ENCODE measurements at places on chromosomes 5 and 9.

DNA sequence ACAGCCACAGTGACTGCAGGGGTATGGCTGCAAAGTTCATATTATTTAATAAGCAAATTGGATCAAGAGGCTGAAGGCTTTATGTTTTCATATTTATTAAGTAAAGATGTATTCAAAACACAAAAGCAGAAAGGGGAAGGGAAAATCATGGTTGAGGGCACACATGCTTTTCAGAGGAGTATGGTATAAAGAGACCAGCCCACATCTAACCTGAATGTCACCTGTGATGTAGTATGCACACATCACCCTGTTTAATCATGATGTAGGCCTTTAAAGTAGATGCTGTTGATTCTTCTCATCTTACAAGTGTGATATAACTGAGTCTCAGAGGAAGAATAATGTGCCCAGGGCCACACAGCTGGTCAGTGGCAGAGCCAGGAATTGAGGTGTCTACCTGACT lies 211.8 kb downstream of the DCP2 start:
- no peak for DNase-seq

DNA sequence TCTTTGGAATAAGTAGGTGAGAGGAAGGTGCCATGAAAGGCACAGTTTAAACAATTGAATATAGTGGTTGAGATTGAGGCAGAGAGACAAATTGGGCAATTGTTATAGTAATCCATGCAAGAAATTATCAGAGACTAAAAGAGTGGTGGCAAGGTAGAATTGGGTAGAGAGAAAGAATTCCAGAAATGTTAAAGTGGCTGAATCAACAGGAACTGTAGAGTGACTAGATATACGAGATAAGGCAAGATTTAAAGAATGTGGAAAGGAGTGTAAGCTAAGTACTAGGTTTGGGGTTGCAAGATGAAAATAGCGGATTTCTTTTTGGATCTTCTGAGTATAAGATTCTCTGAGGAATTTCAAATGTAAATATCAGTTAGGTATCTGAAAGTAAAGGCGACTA lies 285.2 kb downstream of the DMRTA1 start:
- DNase-seq, result no peak

GRCh38 chr9:93129286-93129685 lies 4.8 kb downstream of the NINJ1 start:
- DNase-seq, result no peak

- no peak for DNase-seq
These were observed 110.1 kb downstream of the SLIT3 start for GRCh38 chr5:169190849-169191248.

- no peak for DNase-seq
These were observed 10.5 kb downstream of the EXD3 start for GRCh38 chr9:137412431-137412830.

GRCh38 chr9:18976709-18977531 lies 56.1 kb downstream of the SAXO1 start:
- no peak for DNase-seq

GRCh38 chr5:108642170-108642906 lies 105.4 kb upstream of the FER start:
- no peak for DNase-seq

- DNase-seq, result no peak
These were observed 59.8 kb upstream of the RPL26L1 start for GRCh38 chr5:172899436-172899835.

DNA sequence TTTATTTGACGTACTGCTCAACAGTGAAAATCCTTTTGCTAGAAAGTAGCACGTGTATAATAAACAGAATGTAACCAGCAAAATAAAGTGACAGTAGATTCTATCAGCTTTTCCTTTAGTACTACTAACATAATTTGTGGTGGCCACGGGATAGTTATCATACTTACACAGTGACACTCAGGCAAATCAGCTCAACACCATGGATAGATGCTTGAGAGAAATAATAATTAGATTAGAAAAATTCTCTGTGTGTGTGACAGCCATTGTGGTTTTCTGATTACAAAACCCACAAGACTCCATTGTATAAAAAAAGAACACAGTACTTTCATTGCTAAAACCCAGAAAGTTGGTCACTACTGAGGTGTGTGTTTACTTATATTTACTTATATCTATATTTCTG lies 101.1 kb downstream of the MUSK start:
- no peak for DNase-seq

- DNase-seq, result no peak
These were observed 37.1 kb upstream of the LRRC14B start for GRCh38 chr5:154236-154635.

- DNase-seq, result no peak
These were observed 79.2 kb downstream of the SEMA5A start for GRCh38 chr5:9466697-9467096.

- DNase-seq, result no peak
These were observed 26.4 kb downstream of the TENT4A start for GRCh38 chr5:6739603-6740002.

DNA sequence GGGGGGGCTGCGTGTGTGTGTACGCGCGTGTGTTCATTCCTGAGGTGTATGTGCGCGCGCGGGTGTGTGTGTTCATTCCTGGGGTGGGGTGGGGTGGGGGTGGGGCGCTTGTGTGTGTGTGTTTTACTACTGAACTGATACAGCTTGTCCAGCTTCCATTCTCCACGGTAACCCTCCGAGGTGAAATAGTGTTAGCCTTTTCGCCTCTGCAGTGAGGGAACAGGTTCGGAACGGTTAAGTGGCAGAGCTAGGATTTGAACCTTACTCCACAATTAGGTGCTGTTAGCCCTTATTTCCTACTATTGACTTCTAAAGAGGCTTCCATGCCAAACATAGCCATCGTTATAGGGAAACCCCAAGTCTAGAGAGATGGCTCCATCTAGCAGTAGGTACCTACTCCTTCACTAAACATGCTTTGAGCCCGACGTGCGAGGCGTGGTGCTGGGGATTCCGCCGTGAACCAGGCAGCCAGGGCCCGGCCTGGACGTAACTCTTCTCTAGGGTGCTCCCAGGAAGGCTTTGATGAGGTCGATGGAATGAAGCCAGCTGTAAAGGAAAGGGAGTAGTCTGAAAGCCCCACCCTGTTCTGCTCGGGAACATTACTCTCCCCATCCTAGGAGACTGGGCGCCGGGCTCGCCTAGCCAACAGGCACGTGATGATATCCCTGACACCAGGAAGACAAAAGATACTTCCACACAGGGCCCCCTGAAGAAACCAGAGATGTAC lies 782 bp upstream of the SKP1 start:
- no peak for DNase-seq

DNA sequence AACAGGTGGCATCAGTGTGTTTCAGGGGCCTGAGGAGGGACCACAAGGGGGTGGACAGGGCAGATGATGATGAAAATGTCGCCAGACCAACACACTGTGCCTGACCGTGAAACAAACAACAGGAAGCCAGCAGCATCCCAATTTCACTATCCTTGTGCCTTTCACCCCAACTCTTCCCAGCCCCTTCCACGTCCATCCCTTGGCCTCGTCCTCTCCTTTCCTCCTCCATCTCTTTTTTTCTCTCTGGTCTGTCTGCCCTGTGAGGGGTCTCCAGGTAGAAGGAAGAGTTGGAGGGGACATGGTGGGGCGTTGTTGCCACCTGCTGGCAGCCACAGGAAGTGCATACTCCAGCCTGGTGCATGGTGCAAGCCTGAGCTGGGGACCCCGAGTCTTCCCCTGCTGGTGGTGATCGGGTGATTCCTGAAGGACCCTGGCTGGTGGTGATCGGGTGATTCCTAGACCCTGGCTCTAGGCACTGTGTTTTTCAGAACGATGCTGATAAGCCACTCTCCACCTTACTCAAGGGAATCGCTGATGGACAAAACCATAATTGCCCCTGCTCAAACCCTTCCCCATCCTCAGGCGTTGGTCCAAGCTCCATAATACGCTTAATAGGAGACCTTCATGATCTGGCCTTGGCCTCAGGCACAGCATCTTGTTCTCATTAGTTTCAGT lies 21.7 kb upstream of the NSD1 start:
- DNase-seq, result peak; percentile 12

DNA sequence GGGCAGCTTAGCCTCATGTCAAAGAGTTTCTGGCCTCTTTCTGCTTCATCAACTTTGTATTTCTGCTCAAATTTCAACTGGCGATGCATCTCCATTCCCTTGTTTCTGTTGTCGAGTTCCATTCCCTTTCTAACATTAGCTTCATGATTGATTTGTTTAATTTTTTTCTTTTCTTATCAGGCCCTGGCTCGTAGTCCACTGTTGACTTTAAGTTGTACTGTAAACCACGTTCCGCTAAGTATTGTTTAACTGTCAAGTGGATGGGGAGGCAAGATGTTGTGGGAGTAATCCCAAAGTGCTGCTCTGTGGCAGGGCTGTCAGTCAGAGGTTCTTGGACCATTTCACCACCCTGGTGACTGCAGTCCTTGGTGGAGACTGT lies 309.1 kb downstream of the PSAT1 start:
- DNase-seq, result no peak

GRCh38 chr9:97504381-97505216 lies 3.1 kb downstream of the TMOD1 start:
- DNase-seq, result no peak

DNA sequence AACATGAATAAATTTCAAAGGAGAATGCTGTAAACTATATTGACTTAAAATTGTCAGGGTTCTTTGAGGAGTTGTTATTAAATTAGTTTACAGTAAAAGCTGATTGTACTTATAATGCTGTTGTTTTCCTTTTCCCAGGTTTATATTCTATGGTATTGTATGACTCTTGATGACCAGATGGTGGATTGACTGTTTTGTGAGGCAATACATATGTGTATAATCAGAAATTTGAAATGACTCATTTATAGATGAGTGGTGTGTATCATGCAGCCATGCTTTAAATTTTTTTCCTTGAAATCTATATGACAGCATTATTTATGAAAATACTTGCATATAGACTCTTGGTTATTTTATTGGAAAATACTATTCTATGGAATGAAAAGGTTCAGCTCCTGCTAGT lies 195.3 kb downstream of the CNTLN start:
- DNase-seq, result no peak

DNA sequence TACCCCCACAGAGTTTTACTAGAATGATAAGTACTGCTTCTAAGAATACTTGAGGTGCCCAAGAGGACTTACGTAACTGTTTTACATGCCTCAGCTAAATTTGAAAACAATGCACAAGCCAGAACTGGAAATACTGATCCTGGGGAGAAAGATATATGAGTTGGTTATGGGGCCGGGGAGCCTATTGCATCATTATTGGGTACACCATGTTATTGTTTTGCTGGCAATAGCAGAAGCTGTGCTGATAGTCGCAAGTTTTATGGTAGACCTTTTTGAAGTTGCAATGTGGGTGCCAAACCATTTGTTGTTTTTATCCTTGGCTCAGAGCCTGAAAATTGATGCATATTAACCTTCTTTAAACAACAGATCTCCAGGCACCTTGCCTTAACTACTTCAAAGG lies 108.4 kb upstream of the DHFR start:
- no peak for DNase-seq

- no peak for DNase-seq
These were observed 10.4 kb downstream of the HNRNPK start for GRCh38 chr9:83969602-83970001.

GRCh38 chr5:68345582-68345981 lies 130.0 kb downstream of the PIK3R1 start:
- no peak for DNase-seq

DNA sequence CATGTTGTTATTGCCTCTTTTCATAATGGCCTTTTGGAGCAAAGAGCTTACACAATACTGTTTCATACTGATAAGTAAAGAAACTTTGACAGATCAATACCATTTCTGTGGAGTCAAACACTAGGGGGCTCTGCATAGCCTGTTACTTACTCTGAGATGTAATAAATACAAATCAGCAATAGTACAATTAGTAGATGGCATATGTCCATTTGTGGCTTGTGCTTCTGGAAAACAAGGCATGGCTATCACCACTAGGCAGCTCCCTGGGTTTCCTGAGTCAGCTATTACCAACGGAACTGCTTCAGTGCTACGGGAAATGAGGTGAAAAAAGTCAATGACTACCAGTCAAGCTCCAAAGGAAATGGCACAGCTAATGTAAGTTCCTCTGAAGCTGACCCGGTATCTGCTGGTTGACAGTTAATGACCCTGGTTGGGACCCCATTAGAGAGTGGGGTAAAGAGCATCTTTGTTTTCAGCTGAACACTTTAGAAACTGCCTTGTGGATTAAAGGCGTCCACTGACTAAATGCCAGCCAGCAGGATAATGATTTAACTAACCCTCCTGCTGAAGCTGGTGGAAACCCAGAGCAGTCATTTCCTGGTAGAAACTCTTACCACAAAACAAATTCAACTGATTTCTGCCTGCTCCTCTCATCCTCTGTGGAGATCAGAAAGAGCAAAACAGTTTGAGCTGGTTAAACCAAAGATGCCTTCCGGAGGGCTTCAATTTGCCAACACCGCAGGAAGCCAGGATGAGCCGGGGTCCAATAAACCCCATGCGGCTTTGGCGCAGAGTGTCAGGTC lies 69.0 kb upstream of the FAM169A start:
- no peak for DNase-seq

DNA sequence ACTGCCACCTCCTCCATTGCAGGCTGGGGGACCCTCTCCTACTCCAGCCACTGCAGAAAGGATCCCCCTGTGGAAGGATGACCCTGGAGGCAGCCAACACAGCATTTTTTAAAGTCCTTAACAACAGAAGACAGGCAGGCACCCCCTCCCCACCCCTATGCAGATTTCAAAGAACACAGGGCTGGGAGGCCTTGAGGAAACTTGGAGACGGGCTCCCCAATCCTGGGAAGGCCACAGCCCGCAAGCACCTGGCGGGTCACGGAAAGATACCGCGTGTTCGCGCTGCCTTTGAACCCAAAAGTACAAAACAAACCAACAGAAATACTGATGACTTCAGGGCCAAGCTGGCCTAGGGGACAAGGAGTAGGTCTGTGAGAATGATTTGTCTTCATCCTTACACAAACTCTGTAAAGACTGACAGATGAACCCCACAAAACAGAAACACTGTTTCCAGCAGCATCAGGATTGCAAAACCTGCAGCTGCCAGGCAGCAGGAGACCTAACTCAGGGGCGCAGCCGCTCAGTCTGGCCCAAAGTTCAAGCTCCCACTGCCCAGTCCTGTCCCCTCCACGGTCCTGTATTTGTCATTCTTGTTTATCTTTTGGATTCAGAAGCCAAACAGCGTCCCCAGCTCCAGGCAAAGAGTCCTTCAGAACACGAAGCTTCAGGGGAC lies 13.8 kb downstream of the VAV2 start:
- no peak for DNase-seq

DNA sequence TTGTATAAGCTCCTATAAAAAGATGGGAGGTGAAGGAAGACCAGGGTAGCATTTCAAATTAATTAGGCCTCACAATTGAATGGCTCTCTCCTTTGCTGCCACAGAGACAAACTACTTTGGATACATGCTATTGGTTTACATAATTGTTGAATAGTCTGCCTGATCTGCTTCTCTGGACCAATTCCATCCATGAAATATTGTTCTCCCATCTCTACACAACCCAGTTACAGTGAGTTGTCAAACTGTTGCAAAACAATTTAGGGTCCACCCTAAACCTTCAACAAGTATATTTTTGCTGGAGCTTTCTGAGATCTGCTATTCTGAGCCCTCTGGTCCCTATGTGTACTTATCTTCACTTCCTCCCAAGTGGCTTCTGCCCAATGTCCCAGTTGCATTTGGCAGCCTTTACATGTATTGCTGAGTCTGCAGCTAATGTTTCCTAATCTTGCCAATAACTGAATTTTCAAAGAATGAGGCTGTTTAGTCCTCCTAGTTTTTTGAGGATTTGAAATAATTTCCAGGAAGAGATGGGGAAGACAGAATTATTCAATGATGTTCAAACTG lies 38.9 kb downstream of the AGTPBP1 start:
- no peak for DNase-seq

All from caudate nucleus (tissue), 63 donors.